ENCODE measurements at places on chromosomes 7 and 10.

DNA sequence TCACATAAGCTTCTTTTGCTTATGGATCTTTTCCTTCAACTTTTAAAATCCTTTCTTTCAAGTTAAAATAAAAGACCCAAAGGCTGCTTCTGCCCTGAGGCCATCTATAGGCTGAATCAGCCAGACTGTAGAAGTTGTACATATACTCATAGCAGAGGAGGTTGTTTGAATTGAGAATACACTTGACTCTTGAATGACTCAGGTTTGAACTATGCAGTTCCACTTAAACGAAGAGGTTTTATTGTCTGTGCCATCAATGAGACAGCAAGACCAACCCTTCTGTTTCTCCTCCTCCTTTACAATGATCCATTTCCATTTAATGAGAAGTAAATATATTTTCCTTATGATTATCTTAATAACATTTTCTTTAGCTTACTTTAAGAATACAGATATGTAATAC lies 5.8 kb downstream of the ZNF365 start:
- DNase-seq, result no peak

DNA sequence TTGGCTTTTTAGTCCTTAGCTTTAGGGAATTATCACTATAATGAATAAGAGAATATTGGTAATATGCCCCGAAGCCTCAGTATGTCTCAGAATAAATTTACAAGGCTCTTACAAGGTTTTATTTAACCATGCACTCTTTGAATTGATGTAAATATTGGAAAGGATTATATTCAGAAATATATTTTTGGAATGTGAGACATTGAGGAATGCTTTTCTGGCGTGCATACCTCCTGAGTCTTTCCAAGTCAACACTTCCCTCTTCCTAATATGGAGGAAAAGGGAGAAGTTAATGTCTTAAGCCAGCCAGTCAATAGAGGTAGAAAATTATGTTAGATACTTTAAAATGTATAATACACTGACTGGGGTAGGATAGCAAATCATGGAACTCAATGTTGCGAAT lies 1.2 kb upstream of the OR2F1 start:
- DNase-seq, result no peak

- DNase-seq, result no peak
Observed at GRCh38 chr7:92763636-92764423, 72.5 kb downstream of the CDK6 start.

GRCh38 chr10:34759161-34759836 lies 55.8 kb downstream of the PARD3 start:
- DNase-seq, result no peak

- DNase-seq, result no peak
Observed at GRCh38 chr7:3616306-3616705, 315.3 kb downstream of the SDK1 start.

DNA sequence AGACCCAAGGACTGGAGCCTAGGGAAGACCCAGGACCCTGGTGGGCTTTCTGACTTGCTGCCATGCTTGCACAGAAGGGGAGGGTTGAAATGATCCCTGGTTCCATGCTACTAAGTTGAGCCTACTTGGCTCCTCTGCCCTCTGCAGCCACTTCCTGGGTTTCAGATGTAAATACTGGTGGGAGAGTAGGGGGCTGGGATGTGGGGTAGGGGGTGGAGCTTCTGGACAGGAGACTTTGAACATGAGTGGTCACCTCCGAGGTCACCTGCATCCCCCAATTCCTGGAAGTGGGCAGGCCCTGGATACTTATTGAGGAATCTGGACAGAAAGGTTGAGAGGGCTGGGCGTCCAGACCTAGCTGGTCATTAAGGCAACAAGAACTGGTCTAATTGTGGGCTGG lies 2.9 kb upstream of the ZMIZ1 start:
- no peak for DNase-seq
